ENCODE measurements at places on chromosomes 3 and 15.
A peak's percentile ranks its signal among the peaks of the same experiment; 100 is the strongest.

- no peak for DNase-seq
Observed at GRCh38 chr15:75430259-75430658, 21.2 kb downstream of the SIN3A start.

- no peak for DNase-seq
Observed at GRCh38 chr15:41278319-41278718, 47.3 kb downstream of the CHP1 start.

DNA sequence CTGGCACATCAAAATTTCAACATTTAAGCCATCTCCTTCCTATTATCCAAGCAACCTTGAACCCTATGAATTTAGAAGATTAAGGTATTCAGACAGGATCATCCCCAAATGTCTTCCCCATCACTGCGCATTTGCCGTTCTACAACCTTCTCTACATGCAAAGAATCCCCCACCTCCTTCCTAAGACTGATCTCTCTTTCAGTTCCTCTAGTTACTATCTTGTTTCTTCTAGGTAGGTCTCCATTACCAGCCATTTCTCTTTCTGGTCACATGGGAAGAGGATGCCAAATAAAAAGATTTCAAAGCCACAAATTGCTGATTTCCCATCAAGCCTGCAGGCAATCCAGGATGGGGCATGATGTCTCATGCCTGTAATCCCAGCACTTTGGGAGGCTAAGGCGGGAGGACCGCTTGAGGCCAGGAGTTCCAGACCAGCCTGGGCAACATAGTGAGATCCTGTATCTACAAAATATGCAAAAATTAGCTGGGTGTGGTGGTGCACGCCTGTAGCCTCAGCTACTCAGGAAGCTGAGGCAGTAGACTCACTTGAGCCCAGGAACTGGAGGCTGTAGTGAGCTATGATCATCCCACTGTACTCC, 29.7 kb upstream of the MTMR10 start:
- DNase-seq, result no peak

- DNase-seq, result no peak
Observed at GRCh38 chr3:132681421-132681820, 21.3 kb downstream of the UBA5 start.

DNA sequence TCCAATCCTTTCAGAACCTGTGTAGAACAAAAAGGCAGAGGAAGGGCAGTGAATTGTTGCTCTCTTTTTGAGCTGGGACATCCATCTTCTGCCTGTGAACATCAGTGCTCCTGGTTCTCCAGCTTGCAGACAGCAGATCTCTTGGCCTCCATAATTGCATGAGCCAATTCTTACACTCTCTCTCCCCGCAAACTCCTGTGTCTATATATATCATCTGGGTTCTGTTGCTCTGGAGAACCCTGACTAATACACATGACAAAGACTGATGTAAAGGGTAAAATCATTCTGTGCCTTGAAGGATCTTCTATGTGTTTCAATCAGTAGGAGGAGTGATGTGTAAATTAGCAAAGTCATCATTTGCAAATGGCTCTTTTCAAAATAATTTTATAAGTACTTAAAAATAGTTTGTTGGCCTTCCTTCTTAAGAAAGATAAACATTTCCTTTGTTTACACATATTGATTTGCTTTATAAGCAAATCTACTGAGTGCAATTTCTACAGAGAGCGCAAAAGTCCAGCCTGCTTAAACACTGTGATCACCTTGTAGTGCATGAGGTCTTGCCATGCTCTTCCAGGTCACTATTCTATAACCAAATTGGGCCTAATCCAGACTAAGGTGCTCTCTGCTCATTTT, 154.9 kb upstream of the ANKRD28 start:
- DNase-seq, result no peak

DNA sequence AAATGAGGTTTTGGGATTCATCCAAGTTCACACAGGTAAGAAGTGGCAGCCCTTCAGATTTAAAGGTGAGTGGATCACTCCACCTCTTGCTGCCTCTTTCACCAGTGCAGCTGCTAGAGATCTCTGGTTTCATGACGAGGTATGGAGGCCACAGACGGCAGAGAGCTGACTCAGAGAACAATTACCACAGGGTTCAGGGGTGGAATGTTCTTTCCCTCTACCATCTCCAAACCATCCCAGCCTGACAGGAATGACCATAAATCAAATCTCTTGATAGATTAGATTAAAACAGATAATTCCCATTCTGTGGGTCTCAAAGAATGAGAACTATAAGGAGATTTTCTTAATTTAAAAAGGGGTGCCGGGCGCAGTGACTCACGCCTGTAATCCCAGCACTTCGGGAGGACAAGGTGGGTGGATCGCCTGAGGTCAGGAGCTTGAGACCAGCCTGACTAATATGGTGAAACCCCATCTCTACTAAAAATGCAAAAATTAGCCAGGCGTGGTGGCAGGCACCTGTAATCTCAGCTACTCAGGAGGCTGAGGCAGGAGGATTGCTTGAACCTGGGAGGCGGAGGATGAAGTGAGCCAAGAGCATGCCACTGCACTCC, 174.2 kb upstream of the ATP11B start:
- no peak for DNase-seq

- no peak for DNase-seq
Observed at GRCh38 chr15:100174904-100175275, 166.9 kb downstream of the ADAMTS17 start.

DNA sequence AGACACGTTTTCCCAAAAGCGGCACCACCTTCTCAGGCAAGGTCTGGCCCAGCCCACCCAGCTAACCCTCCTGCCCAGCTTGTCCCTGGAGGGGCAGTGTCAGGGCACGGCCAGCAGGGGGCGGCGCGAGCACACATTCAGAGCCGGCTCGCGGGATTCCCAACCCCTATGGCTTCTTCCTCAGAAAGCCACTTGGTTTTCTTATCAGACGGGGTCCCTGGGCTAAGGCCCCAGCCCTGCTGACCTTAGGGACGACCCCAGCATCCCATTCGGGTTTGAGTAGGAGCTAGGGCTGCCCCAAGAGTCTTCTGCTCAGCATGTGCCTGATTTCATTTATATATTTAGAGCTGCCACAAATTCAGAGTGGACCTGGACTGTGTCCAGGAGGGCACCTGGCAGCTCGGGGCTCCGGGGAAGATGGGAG, 14.5 kb downstream of the RLBP1 start:
- peak; percentile 41 for DNase-seq

- no peak for DNase-seq
Observed at GRCh38 chr15:99951511-99951910, 218.3 kb upstream of the LYSMD4 start.

DNA sequence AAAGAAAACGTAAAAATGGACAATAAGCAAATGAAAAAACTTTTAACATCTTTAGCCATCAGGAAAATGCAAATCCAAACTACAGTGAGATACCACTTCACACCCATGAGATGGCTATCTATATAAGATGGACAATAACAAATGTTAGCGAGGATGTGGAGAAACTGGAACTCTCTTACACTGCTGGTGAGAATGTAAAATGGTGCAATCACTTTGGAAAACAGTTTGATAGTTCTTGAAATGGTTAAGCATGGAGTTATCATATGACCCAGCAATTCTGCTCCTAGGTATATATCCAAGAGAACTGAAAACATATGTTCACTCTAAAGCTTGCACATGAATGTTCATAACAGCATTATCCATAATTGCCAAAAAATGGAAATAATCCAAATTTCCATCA, 21.3 kb upstream of the TEX9 start:
- no peak for DNase-seq

DNA sequence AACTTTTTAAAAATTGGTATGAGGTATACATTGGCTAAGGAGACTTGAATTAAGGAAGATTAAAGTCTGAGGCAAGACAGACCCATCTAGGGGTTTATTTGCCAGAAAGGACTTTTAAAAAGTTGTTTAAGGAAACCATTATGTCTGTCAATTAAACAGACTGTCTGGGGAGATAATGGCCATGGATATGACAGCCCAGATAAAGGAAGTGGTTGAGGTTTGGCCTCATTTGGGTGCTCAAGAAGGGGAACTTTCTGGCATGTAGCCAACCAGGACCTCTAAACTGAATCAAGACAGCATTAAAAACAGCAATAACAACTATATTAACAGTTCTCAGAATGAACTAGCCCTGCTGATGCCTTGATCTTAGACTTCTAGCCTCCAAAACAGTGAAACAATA, 9.9 kb upstream of the CD200R1L start:
- no peak for DNase-seq

DNA sequence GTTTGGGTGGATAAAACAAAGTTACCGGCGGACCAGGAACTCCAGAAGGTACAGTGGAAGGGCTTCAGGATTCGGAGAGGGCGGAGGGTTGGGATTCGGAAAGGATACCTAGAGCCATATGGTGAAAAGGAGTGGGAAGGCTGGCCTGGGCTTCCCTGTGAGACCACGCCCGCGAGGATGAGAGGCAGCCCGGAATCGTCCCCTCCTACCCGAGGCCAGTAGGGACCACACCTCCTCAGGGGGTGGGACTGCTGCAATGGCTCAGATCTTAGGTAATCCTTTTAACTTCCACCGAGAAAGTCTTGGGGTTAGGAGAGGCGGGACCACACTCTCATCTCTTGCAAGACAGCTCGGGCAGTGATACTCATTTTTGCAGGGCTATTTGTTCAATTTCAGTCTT, 511.3 kb downstream of the OCA2 start:
- DNase-seq, result no peak

DNA sequence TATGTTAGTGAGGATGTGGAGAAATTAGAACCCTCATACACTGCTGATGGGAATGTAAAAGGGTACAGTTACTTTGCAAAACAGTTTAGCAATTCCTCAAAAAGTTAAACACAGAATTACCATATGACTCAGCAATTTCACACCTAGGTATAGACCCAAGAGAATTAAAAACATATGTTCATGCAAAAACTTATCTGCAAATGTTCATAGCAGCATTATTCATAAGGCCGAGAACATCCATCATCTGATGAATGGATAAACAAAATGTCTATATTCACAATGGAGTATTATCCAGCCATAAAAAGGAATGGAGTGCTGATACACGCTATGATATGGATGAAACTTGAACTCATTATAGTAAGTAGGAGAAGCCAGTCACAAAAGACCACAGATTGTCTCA, 10.3 kb downstream of the SEC13 start:
- DNase-seq, result no peak

DNA sequence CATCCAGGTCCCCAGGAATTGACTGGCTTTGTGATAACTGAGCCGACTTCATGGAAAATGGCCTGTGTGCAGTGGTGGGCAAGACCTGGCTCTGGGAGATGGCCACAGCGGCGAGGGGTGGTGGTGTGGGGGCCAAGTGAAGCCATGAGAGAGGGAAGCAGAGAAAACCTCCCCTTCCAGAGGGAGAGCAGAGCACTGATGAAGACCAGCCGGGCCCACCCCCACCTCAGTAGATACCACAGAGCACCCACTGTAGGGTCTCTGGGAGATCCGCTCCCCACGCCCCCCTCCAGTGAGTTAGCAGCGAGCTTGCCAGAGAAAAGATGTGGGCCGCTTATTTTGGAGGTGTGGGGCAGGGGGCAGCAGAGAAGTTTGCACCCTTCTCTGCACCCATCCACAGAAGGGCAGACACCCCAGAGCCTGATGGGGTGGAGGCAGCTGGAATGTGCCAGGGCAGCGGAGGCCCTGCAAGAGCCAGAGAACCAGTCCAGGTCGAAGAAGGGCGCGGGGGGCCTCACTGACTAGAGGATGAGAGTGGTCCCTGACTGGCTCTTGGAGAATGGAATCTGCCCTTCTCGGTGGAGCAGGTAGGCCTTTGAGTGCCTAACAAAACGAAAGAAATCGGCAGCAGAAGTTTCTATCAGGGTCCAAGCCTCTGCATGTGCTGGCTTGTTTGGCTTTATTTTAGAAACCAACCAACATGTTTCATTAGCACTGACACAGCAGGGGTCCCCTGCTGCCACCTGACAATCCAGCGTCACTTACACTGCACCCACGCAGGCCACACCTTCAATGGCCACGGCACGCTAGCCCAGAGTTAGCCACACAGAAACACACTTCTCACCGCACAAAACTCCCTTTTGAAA, 28.3 kb downstream of the MELTF start:
- DNase-seq, result no peak

GRCh38 chr3:28758115-28758514, 409.5 kb upstream of the AZI2 start:
- DNase-seq, result no peak

GRCh38 chr15:59349680-59350420, 22.8 kb downstream of the MYO1E start:
- DNase-seq, result no peak

GRCh38 chr3:30269751-30270445, 336.5 kb upstream of the TGFBR2 start:
- no peak for DNase-seq

- no peak for DNase-seq
Observed at GRCh38 chr3:138653567-138653966, 45.0 kb downstream of the FAIM start.

- DNase-seq, result no peak
Observed at GRCh38 chr3:150793641-150794040, 30.7 kb upstream of the SIAH2 start.

GRCh38 chr3:11001020-11001657, 8.6 kb downstream of the SLC6A1 start:
- DNase-seq, result no peak

GRCh38 chr3:121836064-121836463, 1.1 kb downstream of the EAF2 start:
- DNase-seq, result no peak

DNA sequence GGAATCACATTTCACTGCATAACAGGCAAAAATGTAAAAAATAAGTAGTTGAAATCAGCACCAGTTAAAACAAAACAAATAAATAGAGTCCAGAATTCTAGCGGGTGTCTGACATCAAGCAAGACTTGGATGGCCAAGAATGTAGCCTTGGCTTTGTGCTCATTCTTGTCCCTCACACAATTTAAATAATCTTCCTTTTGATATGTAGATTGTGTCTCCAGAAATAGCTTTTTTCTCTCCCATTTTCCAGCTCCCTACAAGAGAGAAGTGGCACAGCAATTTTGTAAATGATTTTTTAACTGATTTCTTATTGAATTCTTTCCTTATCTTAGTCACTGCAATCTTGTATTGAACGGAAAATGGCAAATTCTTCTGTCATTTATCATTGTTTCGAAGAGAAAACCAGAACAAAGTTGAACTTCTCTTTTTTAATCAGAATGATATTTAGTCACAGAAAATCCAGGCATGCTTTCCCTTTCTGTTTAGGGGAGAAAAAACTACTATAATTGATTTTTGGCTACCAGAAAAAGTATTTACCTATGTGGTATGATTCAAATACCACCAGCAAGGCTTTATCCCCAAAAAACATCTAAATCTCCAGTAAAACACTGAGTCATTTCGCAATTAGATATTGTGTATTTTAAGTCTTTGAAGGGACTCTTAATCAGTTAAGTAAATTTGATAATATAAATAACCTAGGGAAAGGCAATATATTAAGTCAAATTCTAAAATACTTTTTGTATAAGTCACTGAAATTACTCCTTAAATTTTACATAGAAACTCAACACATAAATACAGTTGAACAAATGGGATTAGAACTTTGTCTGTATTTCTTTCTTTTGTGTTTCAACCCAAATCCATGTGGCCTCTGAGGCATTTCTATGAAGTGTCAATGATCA, 481.7 kb downstream of the GBE1 start:
- no peak for DNase-seq

DNA sequence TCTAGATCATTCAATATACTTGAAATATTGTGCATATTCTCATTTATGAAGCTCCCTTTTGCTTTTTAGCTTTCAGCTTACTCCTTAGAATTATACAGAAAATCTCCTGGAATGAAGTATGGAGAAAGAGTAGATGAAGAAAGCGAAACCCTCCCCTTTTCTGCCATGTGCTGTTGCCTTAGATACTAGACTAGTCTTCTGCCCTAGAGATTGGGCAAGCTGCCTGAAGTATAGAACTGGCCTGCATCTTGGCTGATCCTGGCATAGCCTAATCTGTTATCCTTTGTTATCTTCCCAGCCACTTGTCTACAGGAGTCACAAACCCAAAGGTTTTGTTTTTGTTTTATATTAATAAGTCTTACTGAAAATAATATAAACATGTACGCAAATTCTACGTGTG, 138.8 kb downstream of the RBPMS2 start:
- DNase-seq, result no peak

All from activated CD4-positive, CD25-positive, alpha-beta regulatory T cell (primary cell).